ENCODE measurements at places on chromosomes 5 and 9.
A peak's percentile ranks its signal among the peaks of the same experiment; 100 is the strongest.

DNA sequence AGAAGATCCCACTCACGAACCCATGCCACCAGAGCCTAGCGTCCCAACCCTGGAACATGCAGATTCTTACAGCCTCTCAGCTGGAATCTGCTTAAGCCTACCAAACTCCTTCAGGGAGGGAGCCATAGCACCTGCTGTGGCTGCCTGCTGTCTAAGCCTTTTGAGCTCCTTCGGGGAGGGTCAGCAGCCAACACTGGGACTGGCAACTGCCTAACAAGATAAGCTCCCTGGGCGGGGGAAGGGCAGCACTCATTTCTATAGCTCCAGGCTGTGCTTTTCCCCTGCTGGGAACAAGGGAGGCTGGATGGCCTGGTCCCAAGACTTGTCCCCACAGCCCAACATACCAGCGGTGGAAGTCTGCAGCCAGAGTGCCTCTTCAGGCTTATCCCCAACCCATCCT is 199.1 kb upstream of the OR13F1 start:
- DNase-seq, result no peak

DNA sequence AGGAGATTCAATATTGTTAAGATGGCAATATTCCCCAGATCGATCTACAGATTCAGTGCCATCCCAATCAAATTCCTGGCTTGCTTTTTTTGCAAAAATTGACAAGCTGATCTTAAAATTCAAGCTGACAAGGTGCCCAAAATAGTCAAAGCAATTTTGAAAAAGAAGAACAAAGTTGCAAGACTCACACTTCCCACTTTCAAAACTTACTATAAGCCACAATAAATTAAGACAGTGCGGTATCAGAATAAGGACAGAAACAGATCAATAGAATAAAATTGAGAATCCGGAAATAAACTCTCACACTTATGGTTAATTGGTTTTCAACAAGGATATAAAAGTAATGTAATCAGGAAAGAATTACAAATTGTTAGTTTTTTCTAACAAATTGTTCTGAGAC is 97.1 kb downstream of the NRG2 start:
- DNase-seq, result no peak

- DNase-seq, result no peak
Measured at GRCh38 chr5:139077899-139078298, 120.3 kb downstream of the SIL1 start.

- DNase-seq, result peak; percentile 48
Measured at GRCh38 chr5:171155621-171156020, 153.4 kb upstream of the TLX3 start.

DNA sequence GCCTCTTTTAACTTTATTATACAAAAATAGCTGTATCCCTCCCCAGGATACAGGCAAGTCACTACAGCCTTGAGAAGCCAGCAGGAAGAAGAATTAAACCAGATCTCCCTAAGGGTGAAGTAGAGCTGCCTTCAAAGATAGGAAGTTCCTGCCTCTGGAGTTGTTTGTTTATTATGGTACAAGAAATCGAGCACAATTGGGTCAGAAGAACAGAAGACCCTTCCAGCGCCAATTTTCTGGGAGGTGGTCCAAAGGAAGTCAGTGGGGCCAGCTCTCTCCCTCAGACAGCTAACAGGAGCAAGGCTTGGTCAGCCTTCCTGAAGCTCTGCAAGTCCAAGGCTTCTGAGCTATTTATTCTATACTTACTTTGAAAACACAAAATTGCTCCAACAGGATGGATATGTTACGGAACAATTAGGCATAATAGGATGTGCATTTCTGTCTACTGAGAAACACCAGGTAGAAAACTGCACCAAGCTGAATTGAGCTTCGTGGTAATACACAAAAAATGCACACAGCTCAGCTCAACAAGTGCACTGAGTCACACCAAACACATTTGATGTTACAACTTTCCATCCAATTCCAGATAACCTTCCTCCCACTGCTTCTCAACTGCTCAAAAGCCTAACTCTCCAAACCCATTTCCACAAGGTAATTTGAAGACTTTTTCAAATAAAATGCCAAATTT is 16.0 kb downstream of the SERINC5 start:
- DNase-seq, result no peak

DNA sequence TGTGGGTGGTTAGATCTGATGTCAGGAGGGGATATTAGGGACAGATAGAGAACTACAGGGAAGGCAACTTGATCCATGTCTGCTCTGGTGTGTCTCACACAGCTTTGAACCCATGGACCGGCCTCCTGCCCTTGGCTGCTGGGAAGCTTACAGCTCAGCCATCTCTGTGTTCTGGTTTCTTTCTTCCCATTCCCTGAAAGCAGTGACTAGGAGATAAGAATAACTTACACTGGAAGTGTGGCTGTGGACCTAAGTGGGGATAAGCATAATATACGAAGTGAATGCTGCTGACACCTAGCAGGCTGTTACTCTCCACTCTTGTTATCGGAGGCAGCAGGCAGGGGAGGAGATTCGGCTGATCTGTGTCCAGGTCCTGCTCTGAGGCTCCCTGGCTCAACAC is 282.3 kb upstream of the TUT7 start:
- DNase-seq, result no peak

DNA sequence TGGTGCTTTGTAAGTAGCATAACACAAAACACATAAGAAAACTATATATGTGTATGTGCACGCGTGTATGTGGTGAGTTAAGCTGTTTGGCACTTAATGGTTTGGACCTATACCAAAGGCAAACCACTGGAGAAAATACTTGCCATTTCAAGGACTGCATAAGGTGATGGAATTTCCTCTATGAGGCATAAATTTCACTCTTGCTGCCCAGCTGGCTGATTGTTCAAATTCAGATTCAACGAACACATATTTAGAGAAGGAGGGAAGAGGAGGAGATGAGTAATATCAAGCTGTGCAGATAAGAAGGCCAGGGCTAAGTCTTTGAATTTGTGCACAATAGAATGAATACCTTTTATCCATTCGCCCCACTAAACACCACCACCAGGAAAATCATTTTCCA is 470.6 kb upstream of the MPDZ start:
- DNase-seq, result peak; percentile 28

- no peak for DNase-seq
Measured at GRCh38 chr9:120862452-120862851, 14.5 kb downstream of the PHF19 start.

DNA sequence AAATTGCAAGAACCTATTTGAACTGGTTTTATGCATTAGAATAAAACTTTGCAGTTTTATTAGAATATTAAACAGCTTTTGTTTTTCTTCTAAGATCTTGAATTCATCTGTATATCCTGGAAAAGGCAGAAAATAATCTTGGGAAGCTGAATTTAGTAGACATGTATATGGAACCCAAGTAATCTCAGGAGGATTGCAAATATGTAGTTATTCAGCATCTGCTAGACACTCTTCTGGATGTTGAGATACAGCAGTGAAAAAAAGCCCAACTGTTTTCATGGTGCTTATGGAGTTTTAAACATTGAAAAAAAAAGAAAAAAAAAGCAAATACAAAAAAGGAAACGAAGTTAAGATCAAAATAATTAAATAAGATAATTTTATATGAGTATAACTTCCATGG is 922.2 kb upstream of the SEMA6A start:
- no peak for DNase-seq

- DNase-seq, result peak; percentile 91
Measured at GRCh38 chr9:121743441-121744001, 92.1 kb downstream of the DAB2IP start.

GRCh38 chr5:67969631-67970030 is 245.9 kb upstream of the PIK3R1 start:
- DNase-seq, result no peak

DNA sequence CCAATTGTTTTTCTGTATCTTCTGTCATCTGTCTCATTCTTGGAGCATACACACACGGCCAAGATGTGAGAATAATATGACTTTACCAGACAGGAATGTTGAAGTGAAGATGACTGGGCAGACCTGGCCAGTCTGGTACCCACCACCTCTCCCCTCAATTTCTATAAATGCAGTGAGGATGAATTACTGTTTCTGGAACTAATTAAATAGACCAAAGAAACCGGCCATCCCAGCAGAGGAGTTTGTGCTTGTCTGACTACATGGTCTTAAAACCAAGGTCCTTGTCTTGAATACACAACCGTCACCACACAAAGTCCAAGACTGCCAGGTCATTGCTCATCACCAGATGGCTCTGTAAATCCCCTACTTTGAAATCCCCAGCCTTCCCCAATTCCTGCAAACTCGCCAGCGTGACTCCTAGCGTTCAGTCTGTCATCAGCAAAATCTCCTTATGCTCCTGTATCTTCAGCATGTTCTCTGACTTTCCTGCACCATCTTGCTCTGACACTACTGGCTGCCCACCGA is 147.2 kb downstream of the PDE4D start:
- DNase-seq, result peak; percentile 3

DNA sequence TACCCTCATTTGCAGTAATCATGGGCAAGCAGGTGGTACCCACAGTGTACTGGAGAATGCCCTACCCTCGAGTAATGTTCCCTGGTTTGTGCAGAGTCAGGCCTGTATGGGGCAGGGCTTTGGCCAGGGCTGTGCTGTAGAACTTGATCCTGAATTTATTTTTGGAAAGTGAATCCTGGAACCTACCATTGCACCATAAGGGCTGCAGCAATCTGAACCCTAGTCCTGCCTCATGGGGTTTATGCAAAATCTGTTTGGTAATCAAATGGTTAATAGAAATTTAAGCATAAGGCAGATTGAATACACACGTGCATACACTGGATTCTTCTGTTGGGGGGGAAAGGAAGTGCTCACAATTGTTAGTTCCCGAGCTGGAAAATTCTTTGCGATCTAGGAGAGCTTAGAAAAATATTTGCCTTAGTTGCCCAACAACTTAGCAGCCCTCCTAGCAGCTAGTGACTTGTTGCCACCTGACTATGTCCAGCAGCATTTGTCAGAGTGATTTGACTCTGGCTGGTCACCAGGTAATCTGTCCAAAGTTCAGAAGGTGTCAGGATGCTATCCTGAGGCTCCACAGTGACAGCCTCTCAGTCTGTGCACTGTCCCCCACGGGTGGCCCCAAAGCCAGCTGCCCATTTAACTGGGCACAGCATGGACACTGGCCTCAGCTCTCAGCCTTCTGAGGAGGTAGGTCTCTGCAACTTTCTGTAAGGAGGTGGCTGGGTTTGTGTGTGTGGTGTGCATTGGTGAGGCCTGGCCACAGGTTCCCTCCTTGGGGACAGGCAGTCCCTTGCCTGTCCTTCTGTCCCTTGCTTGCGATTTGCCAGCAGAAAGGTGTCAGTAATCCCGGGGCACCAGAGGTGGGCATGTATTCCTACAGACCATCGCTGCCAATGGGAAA is 8.3 kb downstream of the MVB12B start:
- DNase-seq, result peak; percentile 71

DNA sequence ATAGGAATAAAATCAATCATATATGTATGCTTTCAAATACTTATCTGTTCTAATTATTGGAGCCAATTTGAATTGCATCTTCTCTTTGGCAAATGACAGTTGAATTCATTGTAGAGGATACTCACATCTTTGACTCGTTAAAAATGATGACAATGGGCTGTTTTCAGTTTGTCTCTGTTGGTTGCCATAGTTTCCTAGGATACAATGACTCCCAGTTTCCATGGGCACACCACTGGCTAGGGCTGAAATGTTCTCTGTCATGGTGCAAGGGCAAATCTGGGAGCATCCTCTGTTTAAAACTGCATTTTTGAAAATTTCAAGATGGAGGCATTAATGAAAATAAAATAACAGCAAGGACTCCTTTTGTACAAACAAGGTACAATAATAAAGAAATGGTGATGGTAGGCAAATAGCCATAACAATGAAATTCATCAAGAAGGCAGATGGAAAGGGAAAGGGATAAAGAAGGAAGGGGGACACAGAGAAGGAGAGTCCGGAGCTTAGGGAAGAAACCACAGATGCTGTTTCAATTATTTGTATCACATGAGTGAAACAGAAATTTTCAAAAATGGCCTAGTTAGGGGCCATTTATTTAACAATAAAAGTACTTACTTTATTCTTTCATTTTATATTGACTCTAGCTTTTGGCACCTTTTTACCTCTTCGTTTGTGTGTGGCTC is 378.8 kb upstream of the SEMA6A start:
- no peak for DNase-seq

DNA sequence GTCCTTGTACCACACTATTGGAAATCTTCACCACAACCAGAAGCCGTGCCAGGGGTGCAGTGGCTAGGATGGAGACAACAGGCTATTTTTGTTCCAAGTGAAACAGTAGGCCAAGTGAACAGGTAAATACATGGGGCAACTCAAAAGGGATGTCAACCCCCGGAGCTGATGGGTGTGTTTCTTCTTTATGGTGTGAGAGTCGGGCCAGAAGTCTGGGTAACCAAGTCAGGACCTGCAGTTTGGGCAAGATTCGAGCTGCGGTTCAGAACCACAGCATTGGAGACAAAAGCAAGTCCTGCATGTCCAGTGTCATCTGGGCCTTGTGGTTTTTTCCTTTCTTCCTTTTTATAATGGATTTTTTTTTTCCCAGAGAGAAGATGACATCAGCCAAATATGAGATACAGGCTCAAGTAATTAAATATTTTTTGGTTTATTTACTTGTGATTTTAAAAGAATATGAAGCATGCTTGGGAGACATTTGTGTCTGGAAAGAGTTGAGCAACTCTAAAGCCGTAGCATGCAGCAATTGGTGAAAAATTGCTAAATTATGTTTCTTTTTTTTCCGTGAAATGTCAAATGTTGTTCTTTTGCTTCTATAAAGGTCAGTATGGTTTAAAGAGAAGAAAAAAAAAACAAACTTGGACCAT is 261.6 kb downstream of the ARRDC3 start:
- peak; percentile 79 for DNase-seq

DNA sequence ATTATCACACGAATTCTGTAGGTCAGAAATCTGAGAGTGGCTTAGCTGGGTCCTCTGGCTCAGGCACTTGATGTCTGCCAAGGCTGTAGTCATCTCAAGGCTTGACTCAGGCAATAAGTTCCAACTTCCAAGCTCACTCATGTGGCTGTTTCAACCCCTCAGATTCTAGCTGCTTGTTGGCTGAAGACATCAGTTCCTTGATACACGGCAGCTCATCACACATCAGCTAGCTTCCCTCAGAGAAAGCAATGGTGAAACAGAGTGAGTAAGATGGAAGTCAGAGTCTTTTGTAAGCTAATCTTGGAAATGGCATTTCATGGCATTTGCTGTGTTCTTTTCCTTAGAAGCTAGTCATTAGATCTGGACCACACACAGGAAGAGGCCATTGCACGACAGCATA is 204.2 kb upstream of the PTGER4 start:
- DNase-seq, result no peak

DNA sequence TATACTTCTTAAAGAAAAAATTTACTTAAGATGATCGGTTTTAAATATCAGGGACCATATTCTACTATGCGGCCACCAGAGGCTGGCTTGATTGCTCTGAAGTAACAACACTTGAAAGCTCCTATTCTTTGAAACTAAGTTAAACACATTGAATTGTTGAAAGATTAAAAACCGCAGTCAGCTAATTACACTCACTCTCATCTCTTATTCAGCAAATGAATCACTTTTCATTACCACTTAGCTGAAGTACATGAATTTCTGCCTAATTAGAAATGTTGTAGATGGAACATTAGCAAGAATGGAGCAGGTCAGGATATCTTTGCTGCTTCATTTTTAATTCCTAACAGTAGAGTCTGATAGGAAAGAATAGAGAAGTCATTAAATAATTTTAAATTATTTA is 42.3 kb downstream of the LSM11 start:
- DNase-seq, result no peak
